Astrocyte of the cerebellum (primary cell): ENCODE measurements at places on chromosomes 5 and 9.

GRCh38 chr9:113580041-113580953 is 116.8 kb downstream of the RGS3 start:
- DNase-seq, result no peak

DNA sequence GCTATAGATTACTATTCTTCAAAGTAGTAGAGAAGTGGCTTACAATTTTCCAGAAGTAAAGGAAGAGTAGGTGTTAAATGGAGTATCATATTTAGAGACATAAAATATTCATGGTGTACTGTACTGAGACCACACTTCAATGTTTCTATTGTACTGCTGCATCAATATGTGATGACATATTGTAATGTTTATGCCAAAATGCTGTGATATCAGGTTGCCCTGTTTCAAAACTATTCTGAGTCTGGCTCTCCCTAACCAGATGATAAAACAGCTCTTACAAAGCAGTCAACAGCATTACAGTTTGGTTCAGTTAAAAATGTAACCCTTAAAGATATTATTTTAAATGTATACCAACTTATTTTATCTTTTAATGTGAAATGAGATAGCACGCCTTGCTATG is 30.8 kb upstream of the ACOT12 start:
- DNase-seq, result no peak

GRCh38 chr5:113330533-113331208 is 104.1 kb downstream of the TSSK1B start:
- no peak for DNase-seq

DNA sequence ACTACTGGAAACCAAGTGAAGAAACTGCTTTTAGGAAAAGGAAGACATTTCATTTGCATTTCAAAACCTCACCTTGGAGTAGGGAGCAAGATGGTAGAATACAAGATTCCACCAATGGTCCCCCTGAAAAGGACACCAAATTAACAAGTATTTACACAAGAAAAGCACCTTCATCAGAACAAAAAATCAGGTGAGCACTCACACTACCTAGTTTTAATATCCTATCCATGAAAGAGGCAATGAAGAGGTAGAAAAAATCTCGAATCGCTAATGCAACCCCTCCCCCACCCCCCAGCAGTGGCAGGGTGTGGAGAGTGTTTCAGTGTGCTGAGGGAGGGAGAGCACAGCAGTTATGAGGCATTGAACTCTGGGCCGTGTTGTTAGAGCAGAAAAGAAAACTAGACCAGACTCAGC is 1397.0 kb upstream of the C9orf72 start:
- DNase-seq, result no peak

DNA sequence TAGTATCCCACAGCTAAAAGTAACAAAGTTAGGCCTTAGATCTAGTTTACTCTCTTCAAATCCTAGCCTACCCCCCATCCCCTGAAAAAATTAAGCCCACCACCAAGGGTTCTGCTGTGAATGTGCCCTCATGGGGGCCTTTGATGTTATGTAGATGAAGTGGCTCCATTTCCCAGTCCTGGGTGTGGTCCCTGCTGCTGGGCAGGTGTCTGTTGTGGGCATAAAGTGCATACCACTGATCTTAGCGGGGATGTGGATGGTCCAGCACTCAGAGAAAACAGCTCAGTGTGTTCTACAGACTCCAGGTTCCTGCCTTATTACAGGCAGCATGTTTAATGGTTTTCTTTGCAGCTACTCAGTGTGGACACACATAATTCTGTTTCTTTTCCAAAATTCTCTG is 1.9 kb downstream of the PCBD2 start:
- DNase-seq, result no peak

- peak; percentile 13 for DNase-seq
Observed at GRCh38 chr5:34957857-34958690, 28.7 kb downstream of the DNAJC21 start.
